PC-3 (cell line): ENCODE measurements at places on chromosomes 5 and 9. TPM values are rescaled to one million over a fixed set of nuclear protein-coding genes. Genes with fewer than 3 reads are reported as not detected.
A peak's percentile ranks its signal among the peaks of the same experiment; 100 is the strongest.

DNA sequence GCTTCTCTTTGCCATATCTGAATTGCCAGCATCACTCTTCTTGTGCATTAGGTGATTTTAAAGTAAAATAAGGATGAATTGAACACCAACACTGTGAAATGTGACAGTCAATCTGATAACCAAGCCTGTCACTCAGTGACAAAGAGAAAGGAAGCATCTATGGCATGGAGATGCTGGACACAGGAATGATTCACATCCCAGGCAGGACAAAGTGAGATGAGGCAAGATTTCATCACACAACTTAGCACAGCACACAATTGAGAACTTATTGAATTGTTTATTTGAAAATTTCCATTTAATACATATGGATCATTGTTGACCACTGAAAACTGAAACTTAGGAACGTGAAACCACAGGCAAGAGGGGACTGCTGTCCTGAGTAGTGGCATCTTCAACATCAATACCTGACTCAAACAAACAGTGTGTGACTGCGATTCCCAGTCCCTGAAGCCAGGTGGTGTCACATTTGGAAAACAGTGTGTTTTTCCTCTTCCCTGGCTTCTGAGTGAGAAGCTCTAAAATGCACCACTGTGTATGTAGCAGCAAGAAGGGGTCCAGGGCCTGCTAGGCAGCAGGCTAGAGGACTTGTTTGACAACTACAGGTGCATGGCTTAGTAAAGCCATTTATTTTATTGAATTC lies 10.7 kb downstream of the GAPT start:
- no peaks in the 10 kb centered on the region for H3K36me3 ChIP-seq
- no peak overlapping the region for H3K27ac ChIP-seq
- H3K27me3 ChIP-seq, result peaks cover 25% of the 10 kb centered on the region
- no peak for DNase-seq
- no peak overlapping the region for H3K4me3 ChIP-seq

DNA sequence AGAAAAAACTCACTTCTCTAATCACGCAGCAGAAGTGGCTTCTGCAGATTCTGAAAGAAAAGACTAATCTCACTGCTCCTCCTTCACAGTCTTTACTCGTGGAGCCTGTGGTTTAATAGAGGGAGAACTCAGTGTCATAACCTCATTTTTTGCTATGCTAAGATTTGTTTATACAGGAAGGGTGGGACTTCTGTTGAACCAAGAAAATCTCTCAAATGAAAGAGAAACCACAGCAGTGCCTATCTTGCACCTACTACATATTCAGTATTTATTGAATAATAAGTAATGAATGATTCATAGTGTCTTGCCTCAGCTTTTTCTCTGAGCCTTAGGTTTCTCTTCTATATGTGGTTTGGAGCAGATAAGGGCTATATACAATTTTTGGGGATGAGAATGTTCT lies 136.1 kb upstream of the DMAC1 start:
- no peak for DNase-seq
- H3K27me3 ChIP-seq, result no peaks in the 10 kb centered on the region
- no peaks in the 10 kb centered on the region for H3K4me1 ChIP-seq
- H3K27ac ChIP-seq, result no peak overlapping the region

- peak overlapping the region; percentile 89 for H3K4me3 ChIP-seq
- H3K27ac ChIP-seq, result peak overlapping the region; percentile 90
- no peaks in the 10 kb centered on the region; the same call in none of the 2 replicates for H3K4me1 ChIP-seq
- no peaks in the 10 kb centered on the region for H3K36me3 ChIP-seq
- DNase-seq, result peak; percentile 6
- H3K27me3 ChIP-seq, result no peaks in the 10 kb centered on the region
These were observed 615 bp downstream of the PSMD5 start for GRCh38 chr9:120841930-120842684.

GRCh38 chr5:9596171-9596780 lies 33.9 kb downstream of the TAS2R1 start:
- H3K4me1 ChIP-seq, result no peaks in the 10 kb centered on the region
- no peak overlapping the region for H3K4me3 ChIP-seq
- no peaks in the 10 kb centered on the region for H3K36me3 ChIP-seq
- no peak overlapping the region for H3K27ac ChIP-seq
- no peak for DNase-seq

Gene PTCD2
- 3.4 and 6.0 TPM in 2 replicates for total RNA-seq

Gene ZNF354C
- total RNA-seq, result not detected in 2 replicates

Gene F2RL2
- total RNA-seq, result 0.11 TPM in 1 of 2 replicates, not detected in the other
